ENCODE measurements at places on chromosomes 7 and 10. TPM values are rescaled to one million over a fixed set of nuclear protein-coding genes. Genes with fewer than 3 reads are reported as not detected.

MYL7 gene
- 0.77 TPM for polyA plus RNA-seq

TMEM270 gene
- not detected for polyA plus RNA-seq

AEBP1 gene
- polyA plus RNA-seq: 64.9 TPM

PROSER2 gene
- 6.6 TPM for polyA plus RNA-seq

NXPH1 gene
- 0.21 TPM for polyA plus RNA-seq

AOAH gene
- 3.1 TPM for polyA plus RNA-seq

CCDC146 gene
- 20.4 TPM for polyA plus RNA-seq

- DNase-seq: no peak
Observed at GRCh38 chr7:134191876-134192275, 64.7 kb downstream of the LRGUK start.

DNA sequence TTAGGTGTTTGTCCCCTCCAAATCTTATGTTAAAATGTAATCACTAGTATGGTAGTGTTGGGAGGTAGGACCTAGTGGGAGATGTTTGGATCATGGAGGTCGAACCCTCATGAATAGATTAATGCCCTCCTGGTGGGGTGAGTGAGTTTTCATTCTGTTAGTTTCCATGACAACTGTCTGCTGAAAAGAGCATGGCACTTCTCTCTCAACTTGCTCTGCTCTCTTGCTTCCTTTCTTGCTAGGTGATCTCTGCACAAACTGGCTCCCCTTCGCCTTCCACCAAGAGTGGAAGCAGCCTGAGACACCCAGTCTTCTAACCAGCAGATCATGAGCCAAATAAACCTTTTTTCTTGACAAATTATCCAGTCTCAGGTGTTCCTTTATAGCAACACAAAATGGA, 853.9 kb downstream of the SORCS1 start:
- DNase-seq: no peak

GRCh38 chr7:1028775-1029636, 15.3 kb upstream of the GPR146 start:
- no peak for DNase-seq

DNA sequence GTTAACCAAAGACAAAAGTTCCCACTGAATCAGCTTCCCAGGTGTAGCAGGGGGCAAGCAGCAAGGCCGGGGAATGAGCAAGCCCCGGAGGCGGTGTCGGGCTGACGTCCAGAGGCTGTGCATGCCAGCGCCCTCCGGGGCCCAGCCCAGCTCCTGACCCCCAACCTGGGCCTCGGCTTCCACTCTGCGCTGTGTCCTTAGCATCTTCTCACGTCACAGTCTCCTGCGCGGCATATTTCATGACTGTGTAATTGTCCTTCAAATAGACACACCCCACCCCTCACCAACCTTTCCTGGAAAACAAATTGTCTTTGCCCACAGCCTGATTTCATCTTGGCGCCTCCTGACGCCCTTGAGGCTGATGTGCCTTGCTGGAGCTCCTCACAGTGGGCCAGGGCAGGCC, 133.5 kb downstream of the RGS10 start:
- DNase-seq: no peak

GRCh38 chr7:129373651-129374428, 60.4 kb upstream of the STRIP2 start:
- DNase-seq: no peak

DNA sequence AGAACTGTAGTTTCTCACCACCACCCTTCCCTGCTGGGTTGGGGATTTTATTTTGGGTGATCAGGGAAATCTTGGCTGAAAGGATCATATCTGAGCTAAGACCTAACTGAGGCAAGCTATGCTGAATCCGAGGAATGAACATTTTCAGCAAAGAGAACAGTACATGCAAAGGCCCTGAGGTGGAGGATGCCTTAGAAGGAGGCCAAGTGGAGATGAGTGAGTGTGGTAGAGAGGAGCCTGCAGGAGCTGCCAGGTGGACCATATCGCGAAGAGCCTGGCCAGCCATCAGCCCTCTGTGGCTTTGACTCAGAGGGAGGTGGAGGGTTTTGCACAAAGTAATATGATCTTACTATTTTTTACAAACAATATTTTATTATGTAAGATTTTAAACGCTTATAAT, 1.6 kb upstream of the RASGEF1A start:
- no peak for DNase-seq

DNA sequence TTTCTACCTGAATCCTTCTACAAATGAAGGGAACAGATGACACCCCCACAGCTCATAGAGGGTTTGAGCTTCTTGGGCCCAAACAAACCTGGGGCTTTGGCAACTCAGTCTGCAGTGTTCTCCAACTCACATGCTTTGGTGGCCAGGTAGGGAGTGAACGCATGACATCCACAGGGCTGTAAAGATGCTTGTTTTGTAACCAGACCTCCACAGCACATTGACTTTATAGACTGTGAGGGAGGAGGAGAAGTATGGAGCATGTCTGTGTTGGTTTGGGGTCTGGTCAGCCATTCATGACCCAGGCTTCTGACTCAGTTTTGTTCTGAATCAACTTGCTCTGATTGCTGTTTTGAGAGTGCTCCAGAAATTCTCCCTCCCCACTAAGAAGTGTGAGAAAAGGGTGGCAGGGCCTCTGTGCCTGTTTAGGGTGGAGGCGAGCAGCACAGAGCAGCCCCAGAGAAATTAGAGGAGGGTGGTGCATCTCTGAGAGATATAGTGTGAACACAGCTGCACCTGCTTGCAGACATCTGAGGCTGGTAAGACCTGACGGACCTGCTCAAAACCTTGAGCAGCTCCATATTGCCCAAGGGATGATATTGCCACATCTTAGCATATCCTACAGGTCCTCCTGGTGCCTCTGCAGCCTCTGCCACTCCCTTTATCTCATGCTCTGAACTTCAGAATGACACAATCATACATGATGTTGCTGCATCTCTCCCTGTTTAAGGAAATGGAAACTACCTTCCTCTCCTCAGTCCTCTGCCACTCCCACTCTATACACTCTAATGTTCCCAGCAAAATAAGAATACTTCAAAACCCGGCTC, 287.7 kb downstream of the ABCA13 start:
- peak; percentile 20 for DNase-seq

GRCh38 chr10:44969854-44970253, 8.8 kb downstream of the DEPP1 start:
- no peak for DNase-seq

- DNase-seq: no peak
Observed at GRCh38 chr10:125824736-125825135, 1.4 kb downstream of the BCCIP start.

GRCh38 chr7:112726076-112726475, 64.1 kb downstream of the TMEM168 start:
- no peak for DNase-seq

GRCh38 chr10:96910488-96911395, 78.6 kb downstream of the LCOR start:
- DNase-seq: no peak

DNA sequence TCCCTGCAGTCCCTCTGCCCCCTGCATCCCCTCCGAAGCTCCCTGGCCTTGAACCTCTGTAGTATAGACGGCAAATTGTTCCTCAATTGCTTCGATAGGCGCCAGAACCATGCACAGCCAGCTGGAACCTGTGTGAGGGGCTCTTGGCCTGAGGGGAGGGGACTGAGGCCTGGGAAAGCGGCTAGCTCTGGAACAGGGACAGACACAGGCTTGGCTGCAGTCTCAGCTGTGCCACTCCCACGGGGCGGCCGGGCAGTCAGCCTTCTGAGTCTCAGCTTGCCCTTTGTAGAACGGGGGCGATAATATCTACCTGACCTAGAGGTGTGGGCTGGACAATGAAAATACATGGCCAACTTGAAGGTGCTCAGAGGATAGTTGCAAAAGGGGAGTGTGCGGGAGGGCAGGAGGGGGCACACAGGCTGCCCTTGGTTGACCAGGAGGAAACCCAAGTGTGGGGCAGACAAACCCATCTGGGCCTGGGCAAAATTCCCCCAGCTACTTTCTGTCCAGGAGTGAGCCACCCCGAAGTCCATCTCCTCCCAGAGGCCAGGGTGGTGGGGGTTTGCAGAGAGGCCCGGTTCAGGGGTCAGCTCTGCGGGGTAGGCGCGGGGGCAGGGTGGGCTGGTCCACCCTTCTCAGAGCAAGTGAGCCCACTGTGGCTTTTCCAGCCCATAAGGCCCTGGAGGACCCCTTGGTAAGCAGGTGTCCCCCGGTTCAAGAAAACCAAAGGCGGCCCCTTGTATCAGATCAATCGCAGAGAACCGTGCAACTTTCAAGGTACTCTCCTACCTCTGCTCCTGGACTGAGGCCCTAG, 4.6 kb downstream of the CRYGN start:
- no peak for DNase-seq

DNA sequence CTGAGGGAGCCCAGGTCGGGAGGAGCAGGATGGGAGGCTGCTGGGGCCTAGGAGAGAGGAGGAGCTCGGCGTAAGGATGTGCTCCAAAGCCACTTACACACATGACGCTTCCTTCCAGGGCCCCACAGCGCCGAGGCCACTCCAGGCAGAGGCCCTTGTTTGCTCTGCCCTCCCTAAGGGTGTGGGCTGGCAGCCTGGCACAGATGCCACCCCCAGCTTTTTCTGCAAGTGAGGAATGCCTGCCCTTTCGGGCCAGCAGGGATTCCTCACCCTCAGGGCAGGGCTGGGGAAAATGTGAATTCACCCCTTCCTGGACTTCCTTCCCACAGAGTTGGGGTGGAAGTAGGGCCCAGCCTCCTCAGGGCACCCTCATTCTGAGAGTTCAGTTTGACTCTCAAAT, 5.6 kb upstream of the AQP1 start:
- no peak for DNase-seq

DNA sequence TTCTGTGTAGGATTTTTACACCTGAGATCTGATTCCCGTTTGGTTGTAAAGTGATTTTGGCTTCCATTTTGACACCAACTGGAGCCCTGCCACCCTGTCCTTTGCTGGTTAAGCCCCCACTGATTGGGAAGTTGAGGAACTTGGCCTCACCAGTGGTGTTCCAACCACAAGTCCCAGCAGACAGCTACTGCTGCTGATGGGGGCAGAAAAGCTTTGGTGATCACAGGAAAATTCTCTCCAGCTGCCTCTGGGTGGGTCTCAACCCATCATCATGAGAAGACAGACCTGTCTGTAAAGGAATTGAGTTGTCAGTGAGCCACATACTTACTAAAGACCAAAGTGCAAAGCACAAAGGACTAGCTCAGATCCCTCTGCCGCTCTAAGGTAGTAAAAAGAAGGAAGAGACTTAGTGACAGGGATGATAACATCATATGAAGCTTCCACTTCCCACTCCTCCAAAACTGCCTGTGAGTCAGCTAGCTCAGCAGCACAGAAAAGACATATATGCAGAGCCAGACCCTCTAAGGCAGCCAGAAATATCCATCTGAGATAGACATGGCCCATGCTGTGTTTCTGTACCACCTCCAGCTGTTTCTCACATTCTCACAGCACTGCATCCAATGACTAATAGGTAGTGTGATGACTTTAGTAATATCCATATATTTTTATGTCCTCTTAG, 22.4 kb upstream of the LRRC17 start:
- no peak for DNase-seq

GRCh38 chr10:123442901-123443300, 223.3 kb upstream of the GPR26 start:
- no peak for DNase-seq

DNA sequence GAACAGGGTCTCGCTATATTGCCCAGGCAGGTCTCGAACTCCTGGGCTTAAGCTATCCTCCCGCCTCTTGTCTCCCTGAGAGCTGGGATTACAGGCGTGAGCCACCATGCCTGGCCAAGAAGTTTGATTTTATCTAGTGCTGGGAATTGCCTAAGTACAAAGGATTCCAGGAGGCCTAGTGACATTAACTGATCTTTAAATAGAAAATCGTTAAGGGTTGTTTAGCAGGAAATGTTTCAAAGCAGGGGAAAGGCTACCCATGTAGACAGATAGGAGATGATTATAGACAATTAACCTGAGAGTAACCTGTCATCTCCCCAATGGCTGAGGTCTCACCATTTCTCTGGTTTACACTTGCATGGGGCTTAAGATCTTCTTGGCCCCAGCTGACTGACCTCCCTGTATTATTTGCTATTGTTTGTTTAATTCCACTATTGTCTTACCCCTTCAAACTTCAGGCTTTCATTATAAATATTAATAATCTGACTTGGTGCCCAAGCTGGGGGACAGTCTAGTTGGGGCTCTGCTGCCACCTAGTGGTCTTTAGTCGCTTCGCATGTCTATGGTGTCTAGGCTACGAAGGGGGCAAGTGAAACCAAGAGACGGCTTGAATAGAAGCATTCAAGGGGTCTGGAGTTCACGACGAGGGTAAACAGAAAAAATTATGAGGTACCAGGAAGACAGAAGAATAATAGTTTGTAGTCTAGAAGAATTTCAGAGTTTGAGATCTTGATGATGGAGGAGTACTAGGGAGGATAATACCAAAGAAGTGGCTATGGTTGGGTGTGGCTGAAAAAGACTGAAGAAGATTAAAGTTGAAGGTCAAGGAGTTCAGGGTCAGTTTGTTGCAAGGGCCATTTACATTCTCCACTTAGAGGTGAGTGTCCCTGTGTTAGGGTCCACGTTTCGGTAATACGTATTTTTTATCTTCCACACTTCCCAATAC, 40.4 kb upstream of the BPGM start:
- peak; percentile 36 for DNase-seq

DNA sequence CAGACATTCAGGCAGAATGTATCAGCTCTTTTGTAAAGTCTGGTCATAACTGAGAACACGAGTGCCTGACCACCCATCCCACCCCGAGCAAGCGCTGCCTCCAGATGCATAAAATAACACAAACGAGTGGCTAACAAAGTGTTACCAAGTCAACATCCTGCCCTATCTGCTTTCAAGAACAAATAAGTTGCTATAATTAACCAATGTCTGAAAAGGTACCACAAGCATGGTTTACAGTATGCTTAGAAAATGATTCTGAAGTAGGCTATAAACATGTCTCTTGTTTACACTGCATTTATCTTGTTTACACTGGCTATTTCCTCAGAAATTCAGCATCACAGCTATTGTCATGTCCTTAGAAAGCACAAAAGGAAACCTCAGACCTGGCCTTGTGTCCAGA, 49.5 kb downstream of the PIK3AP1 start:
- no peak for DNase-seq

DNA sequence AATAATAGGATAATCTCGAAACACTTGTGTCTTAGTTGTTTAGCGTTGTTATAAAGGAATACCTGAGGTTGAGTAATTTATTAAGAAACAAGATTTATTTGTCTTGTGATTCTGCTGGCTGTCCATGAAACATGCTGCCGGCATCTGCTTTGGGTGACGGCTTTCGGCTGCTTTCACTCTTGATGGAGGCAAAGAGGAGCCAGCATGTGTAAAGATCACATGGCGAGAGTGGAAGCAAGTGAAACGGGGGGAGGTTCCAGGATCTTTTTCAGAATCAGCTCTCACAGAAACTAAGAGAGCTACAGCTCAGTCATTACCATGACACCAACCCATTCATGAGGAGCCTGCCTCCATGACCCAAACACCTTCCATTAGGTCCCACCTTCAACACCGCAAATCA, 402.8 kb downstream of the CDC14C start:
- DNase-seq: no peak

DNA sequence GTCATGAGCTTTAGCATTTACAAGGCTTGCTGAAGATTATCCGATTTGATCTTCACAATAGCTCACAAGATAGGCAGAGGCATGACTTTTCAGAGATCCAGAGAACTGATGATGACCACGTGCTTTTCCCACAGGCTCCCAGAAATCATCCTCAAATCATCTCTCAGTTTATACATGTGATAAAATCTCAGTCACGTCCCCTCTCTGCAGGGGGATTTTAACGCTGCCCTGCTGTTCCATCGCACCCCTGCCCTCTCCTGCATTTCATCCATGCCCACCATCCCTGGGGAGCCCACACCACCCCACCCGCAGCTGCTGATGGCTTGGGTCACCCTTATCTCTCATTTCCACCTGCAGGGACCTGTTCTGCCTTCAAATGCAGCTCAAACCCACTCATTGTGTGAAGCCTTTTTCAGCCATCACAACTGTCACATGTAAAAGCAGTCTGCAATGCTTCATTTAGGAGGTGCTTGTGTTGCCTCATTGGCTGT, 141.8 kb downstream of the DIP2C start:
- DNase-seq: no peak

Data from renal cortex interstitium (tissue), 15 donors.